Activated CD4-positive, alpha-beta T cell treated with anti-CD3 and anti-CD28 coated beads for 24 hours (primary cell): ENCODE measurements at places on chromosomes 16 and 17.

- DNase-seq: no peak
These were observed 183.6 kb downstream of the MYO1D start for GRCh38 chr17:32693194-32693897.

GRCh38 chr16:86257546-86257945 is 252.8 kb upstream of the FOXF1 start:
- DNase-seq: no peak

GRCh38 chr17:45953561-45953960 is 45.5 kb upstream of the STH start:
- no peak for DNase-seq

GRCh38 chr17:56577843-56578204 is 15.7 kb upstream of the NOG start:
- DNase-seq: no peak

- DNase-seq: no peak
These were observed 5.6 kb downstream of the KIAA0513 start for GRCh38 chr16:85033171-85033570.

DNA sequence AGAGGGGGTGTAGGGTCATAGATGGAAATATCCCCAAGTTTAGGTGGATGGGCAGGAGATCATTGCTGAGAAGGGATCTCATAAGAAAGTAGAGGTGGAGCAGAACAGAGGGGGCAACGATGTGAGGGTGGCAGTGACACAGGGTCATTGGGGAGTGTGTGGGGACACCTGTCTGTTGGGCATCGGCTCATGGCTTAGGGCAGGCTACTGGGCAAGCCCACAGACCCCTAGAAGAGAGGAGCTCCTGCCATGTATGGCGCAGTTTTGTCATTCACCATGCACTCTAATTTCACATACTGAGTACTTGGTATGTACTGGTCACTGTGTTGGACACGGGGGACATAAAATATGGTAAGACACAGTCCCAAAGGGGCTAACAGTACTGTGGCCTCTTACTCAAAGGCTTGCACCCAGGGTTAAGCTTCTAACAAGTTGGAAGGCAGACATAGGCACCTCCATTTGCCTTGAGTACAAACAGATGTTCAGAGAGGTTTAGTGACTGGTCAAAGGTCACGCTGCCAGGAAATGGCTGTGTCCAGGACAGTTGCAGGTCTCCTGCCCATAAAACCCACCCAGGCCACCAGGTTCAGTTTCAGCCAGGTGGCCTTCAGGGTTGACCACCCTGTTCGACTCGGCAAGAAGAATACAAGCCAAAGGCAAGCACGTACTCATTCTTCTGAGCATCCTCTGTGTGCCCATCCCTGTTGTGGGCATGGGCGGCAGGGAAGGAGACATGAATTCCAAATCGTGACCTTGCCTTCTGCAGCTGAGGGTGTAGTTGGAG is 580.2 kb downstream of the KCNJ18 start:
- no peak for DNase-seq

- no peak for DNase-seq
These were observed 69.8 kb upstream of the ANKFN1 start for GRCh38 chr17:56083475-56083874.

DNA sequence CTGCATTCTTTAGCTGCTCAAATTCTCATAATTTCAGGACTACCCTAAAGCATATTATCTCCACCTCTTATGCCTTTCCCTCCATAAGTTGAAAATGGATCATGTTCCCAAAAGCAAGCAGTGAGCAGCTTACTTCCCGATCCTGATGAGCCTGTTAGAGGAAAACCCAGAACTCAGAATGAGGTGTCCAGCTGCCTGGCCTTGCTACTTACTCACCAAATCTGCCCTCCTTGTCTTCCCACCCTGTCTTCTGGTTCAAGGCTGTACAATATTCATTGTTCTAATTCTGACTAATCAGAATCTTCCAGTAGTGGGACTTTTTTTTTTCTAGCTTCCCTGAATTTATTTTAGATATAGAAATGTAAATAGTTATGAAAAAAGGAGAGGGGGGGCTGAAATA is 10.8 kb downstream of the LYRM1 start:
- DNase-seq: no peak

DNA sequence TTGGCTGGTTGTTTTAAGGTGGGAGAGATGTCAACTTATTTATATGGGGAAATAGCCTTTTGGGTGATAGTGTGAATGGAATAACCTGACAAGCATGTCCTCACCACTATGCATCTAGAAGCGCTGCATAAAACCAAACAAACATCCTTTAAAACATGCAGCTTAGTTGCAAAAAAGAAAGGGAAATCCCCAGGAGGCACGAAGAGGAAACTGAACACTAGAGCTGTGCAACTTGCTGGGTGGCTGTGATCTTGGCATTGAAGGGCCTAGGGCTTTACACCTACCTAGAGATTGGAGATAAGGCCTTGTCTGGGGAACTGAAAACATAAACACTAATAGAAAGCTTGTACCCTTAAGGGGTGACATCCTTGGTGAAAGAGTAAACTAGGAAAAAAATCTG is 7.3 kb downstream of the C16orf54 start:
- DNase-seq: no peak

GRCh38 chr17:82388922-82389283 is 17.3 kb downstream of the UTS2R start:
- no peak for DNase-seq

DNA sequence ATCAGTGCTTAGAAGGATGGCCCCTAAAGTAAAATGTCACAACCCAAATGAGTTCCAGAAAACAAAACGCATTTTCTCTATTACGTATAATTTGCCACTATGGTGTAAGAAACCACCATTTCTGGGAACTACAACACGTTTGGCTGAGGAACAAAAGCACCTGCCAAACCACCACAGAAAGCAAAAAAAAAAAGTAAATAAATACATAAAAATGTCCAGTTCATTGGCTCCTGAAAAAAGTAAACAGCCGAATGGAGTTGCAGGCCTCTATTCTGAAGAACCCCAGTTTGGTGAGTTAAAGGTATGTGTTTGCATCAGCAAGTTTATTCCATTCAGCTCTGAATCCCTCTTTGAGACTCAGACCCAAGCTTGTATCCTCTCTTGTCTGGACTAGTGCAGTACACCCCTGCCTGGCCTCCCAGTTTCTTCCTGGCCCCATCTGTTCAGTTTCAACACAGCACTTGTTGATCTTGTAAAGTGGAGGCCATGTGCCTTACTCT is 36.9 kb downstream of the ERN1 start:
- DNase-seq: no peak

GRCh38 chr17:56030009-56030624 is 123.2 kb upstream of the ANKFN1 start:
- no peak for DNase-seq

DNA sequence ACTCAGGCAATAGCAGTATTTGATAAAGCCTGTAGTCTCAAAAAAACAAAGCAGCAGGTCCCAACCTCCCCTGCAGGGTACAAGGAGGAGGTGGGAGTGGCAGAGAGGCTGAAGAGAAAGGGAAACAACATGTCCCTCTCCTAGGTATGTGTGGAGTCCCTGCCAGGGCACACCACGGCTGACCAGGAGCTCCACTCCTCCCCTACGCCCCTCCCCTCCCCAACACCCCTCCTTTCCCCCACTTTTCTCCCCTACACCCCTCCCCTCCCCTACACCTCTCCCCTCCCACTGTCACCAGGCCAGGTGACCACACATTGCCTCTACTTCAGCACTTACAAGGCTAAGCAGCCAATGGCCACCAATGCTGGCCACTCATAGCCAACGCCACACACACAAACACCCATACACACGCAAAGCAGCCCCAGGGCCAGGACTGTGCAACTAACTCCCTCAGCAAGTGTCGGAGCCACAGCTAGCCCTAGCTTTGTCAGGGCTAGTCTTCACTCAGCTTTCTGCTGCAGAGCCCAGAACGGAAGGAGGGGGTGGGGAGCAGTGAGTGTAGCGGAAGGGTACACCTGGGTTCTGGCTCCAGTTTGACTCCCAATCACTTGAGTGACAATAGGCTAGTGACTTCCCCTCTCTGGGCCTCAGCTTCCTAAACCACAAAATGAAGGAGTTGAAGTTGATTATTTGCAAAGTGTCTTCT is 8.2 kb downstream of the CAVIN1 start:
- DNase-seq: peak; percentile 44

DNA sequence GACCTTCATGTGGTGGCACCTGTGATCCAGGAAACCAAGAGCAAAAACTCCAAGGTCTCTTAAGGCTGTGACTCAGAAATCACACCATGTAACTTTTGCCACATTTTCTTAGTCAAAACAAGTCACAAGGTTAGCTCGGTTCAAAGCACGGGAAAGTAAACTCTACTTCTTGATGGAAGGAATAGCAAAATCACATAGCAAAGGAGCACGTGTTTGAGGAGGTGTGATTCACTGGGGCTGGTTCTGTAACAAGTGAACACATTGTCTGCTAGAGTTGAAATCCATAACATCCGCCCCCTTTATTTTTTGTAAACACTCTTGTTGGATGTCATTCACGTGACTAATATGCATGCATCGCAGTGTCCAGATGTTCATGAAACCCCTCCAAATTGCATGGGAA is 415.0 kb upstream of the MAF start:
- DNase-seq: no peak

DNA sequence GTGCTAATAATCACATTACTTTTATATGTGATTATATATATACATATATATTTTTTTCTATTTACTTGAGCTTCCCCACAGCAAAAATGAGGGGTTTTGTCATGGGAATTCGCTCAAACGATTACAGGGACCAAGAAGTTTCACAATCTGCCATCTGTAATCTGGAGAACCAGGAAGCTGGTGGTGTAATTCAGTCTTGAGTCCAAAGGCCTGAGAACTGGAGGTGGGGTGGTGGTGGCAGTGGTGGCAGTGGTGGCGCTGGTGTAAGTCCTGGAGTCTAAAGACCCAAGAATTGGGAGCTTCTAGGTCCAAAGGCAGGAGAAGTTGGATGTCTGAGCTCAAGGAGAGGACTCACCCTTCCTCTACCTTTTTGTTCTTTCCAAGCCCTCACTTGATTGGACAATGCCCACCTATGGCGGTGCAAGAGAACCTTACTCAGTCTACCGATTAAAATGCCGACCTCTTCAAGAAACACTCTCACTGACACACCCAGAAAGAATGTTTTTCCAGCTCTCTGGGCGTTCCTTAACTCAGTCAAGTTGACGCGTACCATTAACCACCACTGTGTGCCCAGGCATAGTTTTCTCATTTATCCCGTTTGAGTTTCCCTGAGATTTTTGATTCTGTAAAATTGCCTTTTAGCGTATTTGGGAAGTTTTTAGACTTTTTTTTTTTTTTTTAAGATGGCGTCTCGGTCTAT is 31.9 kb downstream of the POLR2A start:
- DNase-seq: no peak

DNA sequence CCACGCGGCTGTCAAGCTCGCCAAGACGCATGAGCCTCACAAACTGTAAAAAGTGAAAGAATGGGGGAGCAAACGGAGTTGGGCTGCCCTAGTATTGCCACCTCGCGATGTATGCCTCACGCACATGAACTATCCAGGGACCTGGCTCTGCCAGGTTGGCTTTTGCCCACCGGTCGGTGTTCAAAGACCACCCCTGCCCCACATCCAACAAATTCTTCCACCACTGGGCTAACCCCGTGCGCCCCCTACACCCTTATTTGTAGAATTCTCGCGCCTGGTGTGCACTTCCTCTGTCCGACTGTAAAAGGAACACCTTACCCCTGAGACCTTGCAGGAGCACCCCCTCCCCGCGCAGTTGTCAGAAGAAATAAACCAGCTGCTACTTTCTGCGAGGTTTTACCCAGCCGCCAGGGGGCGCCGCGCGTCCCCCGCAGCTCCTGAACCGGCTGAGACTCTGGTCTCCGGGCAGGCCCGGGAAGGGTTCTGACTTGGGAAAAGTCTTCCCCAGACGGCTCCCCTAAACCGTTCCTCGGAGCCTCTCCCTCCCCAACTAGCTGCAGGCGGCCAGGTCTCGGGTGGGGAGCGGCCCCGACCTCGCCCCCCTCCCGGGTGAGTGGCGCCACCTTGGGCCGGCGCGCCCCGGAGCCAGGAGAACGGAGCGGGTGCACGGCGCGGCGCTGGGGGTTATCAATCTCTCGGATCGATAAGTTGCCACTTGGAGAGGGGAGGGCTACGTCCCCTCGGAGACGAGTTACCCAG is 1.7 kb upstream of the ZNF423 start:
- no peak for DNase-seq

DNA sequence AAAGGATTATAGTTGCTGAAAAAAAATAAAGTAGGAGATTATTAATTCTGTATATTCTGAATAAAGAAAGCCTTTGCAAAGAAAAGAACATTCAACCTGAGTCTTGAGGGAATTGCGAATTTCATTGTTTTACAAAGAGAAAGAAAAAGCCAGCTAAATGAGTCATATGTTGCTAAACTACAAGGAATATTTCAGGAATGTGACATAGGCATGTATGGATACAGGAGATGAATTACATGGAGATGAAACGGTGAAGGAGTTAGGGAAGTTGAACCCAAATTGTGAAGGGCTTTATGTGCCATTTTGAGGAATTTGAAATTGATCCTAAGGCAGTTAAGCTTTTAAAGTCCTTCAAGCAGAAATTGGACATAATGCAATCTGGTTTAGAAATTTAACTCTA is 177.3 kb upstream of the RBL2 start:
- no peak for DNase-seq

DNA sequence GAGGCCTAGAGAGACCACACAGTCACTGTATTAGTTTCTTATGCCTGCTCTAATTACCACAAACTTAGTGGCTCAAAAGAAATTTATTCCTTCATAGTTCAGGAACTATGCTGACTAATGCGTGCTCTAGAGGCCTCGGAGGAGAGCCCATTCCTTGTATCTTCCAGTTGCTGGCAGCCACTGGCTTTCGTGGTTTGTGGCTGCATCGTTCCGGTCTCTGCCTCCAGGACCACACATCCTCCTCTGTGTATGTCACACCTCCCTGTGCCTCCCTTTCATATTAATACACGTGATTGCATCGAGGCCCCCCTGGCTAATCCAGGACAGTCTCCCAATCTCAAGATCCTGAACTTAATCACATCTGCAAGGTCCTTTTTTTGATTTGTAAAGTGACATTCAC is 16.9 kb upstream of the MYLK3 start:
- no peak for DNase-seq

GRCh38 chr16:81440888-81441761 is 3.5 kb upstream of the CMIP start:
- no peak for DNase-seq

DNA sequence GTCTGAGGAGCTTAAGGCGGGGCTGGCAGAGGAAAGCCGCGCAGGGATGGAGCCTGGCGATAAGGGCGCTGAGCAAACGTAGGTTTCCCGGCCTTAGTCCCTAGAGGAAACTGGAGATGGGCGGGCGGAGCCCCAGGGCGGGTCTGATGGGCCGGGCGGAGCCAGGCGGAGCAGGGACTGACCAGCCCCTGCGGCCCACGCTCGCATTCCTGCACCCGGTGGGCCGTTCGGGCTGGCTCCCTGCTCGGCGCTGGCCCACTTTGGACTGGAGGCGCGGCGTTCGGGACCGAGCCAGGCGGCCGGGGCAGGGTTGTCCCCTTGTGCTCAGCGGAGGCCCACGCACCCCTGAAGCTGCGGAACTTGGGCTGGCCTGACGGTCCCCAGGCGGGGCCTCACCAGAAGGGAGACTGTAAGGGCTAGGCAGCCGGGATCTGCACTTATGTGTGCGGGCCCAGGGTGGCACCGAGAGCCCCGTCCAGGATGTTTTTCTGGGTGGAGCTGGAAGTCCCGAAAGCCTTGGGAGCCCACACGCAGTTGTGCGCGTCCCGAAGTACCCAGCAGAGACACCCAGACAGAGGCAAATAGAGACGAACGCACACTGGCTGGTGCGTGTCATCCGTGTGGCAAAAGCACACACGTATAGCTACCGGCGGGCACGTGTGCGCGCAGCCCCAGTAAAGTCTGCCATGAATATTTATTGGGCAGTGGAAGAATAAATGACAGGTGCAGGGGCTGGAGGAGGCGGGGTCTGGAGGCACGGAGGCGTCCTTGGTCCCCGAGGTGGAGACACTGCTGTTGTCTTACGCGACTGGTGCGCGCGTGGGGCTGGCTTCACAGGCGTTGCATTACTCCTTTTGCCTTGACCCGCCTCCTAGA is 1.4 kb downstream of the PYDC1 start:
- no peak for DNase-seq
